ENCODE measurements at places on chromosomes 6 and 20.

DNA sequence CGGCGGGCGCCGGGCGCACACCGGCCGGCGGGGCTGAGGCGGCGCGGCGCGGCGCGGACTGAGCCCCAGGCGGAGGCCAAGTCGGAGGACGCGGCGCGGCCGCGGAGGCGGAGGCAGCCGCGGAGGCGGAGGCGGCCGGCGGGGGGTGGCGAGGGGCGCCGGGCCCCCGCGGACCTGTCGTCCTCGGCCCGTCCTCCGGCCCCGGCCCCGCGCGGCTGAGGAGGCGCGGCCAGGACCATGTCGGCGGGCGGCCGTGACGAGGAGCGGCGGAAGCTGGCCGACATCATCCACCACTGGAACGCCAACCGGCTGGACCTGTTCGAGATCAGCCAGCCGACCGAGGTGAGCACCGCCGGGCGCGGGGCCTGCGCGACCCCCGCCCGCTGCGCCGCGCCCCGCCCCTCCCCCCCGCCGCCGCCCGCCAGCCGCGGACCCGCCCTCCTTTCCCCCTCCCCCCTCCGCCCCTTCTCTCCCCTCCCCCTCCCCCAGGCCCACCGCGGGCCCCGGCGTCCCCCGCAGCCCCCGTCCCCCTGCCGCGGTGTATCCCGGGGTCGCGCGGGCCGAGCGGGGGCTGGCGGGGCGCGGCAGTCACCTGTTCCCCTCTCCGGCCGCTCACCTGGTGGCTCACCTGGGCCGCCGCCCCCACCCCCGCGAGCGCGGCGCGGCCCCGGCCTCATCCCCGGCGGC, at the start of gene AFDN:
TSS of gene AFDN (plus strand) at position 16 of the 687 bp plus-strand sequence. CDS start at position 238, 222 bp downstream.
- DNase-seq, result no peak

DNA sequence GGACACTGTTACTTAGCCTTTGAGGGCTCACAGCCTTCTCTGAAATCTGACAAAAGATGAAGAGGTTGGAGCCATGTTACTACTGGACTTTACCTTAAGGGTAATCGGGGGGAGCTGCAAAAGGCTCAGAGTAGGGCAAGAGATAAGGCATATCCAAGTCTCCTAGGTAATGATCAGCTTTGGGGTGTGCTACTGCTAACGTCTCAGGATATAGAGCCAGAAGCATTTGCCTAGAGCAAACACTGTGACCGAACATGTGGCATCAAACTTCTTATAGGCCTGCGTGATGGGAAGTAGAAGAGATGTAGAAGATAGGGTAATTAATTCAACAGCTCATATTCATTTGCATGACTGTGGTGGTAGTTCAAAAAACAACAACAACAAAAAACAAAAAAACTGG, 11.1 kb downstream of the UBE2V1 start:
- DNase-seq, result no peak

DNA sequence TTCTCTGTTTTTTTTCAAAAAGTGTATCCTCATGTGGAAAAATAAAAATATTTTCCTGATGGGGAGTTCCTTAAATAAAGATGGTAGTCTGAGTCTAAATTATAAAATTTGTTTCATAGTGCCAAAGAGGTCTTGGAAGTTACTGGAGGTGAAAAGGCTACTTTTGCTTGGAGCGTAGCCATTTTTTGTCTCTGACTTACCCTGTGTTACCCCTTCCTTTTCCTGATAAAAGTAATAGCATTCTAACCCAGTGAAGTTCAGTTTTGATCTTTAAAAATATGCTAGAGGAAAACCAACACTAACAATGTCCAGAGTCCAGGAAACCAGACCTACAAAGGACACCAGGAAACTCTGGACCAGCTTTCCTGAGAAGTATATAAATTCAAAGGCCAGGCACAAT, 112.2 kb upstream of the FOXO3 start:
- DNase-seq, result no peak

DNA sequence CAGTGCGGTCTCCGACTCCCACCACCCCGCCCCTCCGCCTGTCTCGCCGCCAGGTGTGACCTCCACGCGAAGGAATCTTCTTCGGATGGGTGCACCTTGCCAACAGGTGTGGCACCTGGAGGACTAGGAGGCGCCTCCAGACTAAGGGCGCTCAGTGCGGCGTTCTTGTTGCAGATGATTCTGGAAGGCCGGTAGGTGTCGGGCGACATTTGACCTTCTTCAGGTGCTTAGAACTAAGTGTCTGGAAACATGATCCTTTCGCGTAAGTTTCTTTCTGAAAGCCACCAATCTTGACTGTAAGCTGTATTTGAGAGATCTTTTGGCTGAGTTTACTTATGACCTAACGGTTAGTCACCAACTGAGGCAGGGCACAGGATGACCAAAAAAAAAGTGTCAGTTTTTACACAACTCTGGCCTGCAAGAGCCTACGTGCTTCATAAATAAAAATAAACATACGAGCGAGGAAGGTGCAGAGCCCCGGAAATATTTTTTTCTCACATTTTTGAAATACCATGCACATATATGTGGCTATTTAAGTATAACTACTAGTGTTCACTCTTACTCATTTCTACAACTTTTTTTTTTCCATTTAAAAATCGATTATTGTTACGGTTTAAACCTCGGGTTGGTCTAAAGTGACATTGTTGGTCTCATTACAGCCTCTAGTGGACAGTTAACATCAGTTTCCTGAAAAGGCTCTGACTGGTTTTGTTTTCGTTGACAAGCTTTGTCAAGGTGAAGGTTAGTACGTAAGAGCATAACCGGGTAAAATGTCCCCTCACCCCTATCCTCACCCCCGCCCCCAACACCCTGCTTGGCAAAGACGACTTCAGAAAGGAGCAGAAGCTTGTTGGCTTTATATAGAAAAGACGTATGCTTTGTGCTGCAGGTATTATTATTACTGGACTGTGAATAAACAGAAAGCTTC, 1.6 kb upstream of the ATXN1 start:
- peak; percentile 84 for DNase-seq

DNA sequence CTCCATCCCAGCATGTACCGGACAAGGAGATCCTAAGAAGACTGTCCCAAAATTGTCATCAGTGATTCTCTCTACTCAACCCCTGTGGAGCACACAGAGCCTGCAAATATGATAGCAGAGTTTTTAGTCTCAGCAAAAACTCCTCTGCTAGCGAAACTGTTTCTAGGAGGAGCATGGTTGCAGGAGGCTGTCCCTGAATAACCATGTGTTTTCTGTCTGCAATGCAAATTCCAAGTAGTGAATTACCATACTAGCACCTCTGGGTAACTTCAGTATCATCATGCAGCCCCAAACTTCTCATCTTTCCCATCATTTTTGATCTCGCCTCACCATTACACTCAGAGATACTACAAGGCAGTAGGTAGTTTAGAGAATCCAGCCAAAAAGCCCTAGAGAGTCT, 24.8 kb upstream of the WFDC12 start:
- DNase-seq, result no peak

Measured in hematopoietic multipotent progenitor cell treated with erythropoietin and hydrocortisone succinate and interleukin-3 and kit ligand, for 4 days (in vitro differentiated cells).